Hypothalamus (tissue), 51 donors: ENCODE measurements at places on chromosomes 2 and 18.

- DNase-seq = no peak
Measured at GRCh38 chr2:158837645-158838044, 42.5 kb downstream of the DAPL1 start.

- DNase-seq = no peak
Measured at GRCh38 chr2:100064592-100065428, 77.6 kb downstream of the AFF3 start.

GRCh38 chr2:60604486-60605064, 51.1 kb upstream of the BCL11A start:
- DNase-seq = no peak

GRCh38 chr2:101623031-101623521, 74.4 kb upstream of the MAP4K4 start:
- DNase-seq = no peak

DNA sequence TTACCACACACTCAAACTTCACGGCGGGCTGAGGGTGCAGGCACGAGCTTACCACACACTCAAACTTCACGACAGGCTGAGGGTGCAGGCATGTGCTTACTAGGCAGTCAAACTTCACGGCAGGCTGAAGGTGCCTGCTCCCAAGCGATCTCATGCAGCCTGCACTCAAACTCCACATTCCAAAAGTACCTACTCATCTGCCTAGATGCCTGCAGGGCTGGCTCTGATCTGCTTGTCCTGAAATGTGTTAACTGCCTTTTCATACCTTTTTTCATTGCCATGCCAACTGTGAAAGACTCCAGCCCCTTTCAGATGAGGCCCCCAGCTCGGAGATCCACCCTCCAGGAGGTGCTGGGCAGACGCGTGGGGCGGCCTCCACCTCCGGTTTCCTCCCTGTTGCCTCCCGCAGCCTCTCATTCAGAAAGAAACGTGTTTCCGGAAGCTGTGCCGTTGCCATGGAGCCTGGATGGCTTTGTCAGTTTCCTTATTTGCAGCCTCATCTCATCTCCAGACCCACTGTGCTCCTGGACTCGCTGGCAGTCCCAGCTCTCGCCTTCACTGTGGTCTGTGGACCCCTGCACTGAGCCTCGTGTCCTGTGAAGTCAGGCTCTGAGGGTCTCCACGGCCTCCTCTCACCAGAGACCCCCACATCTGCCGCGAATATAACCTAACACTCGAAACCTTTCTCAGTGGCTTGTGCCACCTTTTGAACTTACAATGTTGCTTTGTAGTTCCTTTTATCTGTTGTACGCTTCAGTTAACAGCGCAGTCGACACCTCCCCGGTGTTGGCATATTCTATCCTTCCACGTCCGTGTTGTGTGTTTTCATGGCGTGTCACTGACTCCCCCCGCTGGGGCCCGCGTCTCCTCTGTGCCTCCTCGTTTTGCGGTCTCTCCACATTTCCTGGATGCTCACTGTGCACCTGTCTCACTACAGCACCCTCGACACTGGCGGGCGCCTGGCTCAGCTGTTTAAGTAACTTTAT, 106.1 kb upstream of the ALKAL2 start:
- DNase-seq = no peak

- DNase-seq = no peak
Measured at GRCh38 chr2:37415128-37415820, 70.8 kb downstream of the QPCT start.

DNA sequence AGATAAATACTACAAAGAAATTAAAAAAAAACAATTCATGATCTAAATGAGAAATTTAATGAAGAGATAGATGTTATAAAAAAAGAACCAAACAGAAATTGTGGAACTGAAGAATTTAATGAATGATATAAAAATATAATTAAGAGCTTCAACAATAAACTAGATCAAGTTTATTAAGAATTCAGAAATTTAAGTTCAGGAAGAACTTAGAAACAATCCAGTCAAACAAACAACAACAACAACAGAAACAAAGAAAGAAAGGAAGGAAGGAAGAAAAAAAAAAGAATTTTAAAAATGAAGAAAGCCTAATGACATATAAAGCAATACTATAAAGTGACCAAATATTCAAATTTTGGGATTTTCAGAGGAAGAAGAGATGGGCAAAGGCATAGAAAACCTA, 250.9 kb upstream of the FBXO11 start:
- DNase-seq = no peak

GRCh38 chr2:149739171-149739882, 151.8 kb upstream of the MMADHC start:
- no peak for DNase-seq

GRCh38 chr18:22510697-22511096, 93.0 kb upstream of the CTAGE1 start:
- DNase-seq = no peak

GRCh38 chr18:22494771-22495170, 77.1 kb upstream of the CTAGE1 start:
- DNase-seq = no peak

DNA sequence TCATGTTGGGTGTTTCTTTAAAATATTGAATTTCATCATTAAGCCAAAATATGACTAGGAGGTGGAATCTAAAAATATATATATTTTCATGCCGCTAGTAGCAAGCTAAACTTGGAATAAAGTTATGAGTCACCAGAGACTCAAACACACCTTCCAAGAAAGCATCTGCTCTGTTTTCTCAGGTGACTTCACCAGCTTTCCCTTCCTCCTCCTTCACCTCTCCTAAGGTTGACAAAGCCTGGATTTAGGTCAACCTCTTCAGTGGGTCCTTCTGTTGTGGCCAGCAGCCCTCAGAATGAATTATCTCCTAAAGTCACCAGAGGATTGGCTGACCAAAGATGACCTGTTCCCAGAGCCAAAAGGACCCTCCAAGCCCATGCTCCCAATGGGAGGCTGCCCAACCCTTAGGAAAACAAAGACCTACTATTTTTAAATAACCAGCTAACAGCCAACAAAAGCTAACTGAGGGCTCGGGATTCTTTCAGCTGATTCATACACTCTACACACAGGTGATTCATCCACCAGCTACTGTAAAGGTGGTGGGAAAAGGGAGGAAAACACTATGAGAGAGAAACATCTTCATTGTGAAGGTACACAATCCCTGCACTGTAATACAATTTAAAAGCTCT, 113.9 kb downstream of the MYO5B start:
- no peak for DNase-seq

GRCh38 chr2:16828828-16829160, 163.2 kb upstream of the CYRIA start:
- no peak for DNase-seq

DNA sequence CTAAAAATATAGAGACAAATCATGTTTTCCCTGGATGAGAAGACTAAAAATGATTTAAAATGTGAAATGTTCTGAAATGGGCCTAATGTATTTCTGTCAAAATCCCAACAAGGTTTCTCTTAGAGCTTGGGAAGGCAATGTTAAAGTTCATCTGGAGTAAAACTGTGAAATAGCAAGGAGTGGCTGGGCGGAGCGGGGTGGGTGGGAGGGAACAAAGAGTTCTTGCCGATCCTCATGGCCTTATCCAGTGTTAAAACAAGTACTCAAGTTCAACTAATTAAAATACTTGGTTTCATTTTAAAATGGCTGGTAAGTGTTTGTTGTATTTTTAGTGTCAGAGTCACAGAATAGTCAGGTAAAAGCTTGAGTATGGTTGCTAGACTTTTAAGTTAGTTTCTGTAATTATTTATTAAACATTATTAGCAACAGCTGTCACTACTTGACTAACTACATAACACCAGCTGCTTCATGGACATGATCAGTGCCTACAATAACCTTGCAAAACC, 87.3 kb downstream of the RTN4 start:
- DNase-seq = no peak

- no peak for DNase-seq
Measured at GRCh38 chr2:158142165-158142564, 40.5 kb downstream of the UPP2 start.

- no peak for DNase-seq
Measured at GRCh38 chr2:138356178-138356577, 145.4 kb upstream of the SPOPL start.

GRCh38 chr2:159713631-159714246, 1.4 kb downstream of the MARCHF7 start:
- no peak for DNase-seq

DNA sequence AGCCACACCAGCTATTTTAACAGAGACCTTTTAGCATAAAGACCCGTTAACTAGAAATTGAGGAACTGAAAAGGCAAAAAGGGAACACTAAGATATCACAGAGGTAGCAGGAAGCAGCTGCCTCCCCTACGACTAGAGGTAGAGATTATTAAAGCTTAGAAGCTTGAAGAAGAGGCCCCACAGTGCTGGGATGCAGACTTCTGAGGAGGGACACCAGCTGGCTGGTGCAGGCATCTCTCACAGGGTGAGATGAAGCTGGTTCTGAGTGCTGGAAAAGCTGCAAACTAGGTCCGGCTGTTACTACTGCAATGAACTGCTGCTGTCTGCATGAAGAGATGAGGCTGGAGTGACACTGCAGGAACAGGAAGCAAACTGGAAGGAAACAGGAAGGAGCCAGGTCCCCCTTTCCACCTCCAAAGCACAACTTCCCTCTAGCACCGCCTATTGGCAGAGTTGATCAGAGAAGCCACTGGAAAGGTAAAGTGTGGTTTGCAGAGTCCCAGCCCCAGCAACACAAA, 61.2 kb upstream of the MRPS9 start:
- DNase-seq = no peak

GRCh38 chr2:121155502-121156056, 129.4 kb downstream of the TFCP2L1 start:
- no peak for DNase-seq

DNA sequence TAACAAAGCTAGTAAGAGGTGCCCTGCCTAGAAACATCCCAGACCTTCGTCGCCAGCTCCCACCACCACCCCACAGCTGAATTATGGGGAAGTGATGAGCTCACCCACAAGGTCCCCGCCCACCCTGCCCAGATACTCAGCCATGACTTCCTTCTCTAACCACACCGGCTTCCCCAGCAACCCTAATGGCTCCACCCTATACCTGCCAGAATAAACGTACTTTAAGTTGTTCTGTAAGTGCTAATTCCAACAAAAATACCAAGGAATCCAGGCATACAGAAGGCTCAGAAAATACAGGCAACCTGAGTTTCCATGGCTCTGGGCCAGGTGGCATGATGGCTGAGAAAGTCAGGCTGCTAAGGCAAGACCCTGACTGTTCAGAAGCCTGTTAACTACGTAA, 39.1 kb downstream of the TMEM163 start:
- no peak for DNase-seq

DNA sequence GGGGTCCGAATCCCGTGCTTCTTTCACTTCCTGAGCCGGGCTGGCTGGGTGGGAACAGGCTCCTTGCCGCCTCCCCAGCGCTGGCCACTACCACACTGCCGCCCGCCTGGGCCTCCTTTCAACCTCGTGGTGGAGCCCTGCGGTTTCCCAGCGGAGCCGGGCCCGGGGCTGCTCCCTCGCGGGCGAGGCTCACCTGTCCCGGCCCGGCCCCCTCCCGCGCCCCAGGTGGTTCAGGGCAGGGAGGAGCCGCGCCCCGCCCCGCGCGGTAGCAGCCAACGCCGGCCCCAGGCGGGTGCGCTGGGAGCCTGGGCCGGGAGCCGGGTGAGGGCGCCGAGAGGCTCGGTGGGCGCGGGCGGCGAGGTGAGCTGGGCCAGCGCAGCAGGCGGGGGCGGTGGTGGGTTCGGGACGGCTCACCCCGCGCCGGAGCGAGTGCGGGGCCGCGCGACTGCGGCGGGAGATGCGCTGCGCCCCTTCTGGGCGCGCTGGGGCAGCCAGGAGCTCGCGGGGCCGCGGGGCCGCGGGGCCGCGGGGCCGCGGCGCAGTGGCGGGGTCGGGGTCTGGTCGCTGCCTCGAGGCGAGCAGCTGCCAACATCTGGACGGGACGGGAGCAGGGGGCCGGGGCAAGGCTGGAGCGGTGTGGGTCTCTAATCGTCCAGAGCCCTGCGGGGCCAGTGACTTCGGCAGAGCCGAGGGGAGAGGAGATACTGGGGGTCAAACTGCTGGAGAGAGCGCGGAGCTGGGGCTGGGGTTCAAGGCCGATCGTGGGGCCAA, at the start of gene LYPD6B:
Gene LYPD6B (plus strand): TSS at position 258 of the 771 bp plus-strand sequence. CDS start 92,250 bp downstream, outside the sequence.
- DNase-seq = no peak

DNA sequence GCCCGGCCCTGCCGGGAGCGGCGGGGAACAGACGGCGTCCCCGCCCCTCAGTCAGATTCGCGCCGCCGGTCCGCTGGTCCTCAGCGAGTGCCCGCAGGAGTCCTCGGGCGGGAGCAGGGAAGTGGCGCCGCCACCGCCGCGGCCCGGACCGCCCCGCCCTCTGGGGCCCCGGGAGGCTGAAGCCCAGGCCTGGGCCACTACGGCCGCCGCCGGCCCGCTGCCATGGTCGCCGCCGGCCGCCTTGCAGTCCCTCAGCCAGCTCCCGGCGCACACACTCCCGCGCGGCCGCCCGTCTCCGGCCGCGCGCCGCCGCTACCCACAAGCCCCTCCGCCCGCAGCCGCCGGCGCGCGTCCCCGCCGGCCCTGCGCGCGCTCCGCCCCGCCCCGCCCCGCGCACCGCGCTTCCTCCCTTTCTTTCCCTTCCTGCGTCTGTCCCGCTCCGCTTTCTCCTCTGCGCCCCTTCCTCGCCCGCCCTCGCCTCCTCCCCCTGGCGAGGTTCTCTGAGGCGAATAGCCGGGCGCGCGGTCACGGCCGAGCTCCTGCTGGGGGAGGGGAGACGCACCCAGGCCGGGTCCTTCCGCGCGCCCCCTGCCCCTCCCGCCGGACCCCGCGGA, at the start of gene ROCK2:
Gene ROCK2 (minus strand): TSS at position 295 of the 614 bp plus-strand sequence. CDS start 500 bp downstream, outside the sequence.
- peak; percentile 62 for DNase-seq

- DNase-seq = no peak
Measured at GRCh38 chr2:161134547-161135518, 25.4 kb upstream of the TANK start.

- DNase-seq = peak; percentile 28
Measured at GRCh38 chr2:233353769-233354499, at the start of gene DGKD. Gene DGKD (plus strand): TSS chr2:233354494. CDS start chr2:233354519, 25 bp downstream.

GRCh38 chr2:37816686-37817085, 108.4 kb upstream of the RMDN2 start:
- DNase-seq = no peak

- no peak for DNase-seq
Measured at GRCh38 chr2:166357068-166357949, 18.4 kb downstream of the SCN9A start.

GRCh38 chr2:23616630-23617029, 231.7 kb downstream of the KLHL29 start:
- no peak for DNase-seq

DNA sequence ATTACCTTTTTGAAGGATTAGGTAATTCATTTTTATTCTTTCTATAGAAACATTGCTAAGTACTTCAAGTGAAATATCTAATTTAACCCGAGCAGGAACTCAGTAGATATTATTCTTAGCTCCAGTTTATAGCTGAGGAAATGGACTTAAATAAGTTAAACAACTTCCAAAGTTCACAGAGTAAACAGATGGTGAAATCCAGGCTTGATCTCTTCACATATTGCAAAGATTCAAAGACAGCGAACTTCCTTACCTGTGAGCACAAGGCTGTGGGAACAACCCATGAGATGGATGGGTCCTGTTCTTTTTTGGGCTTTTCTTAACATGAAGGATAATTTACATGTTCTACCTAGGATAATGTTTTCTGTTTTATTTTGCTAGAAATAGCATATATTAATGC, 439.0 kb downstream of the IRS1 start:
- no peak for DNase-seq

DNA sequence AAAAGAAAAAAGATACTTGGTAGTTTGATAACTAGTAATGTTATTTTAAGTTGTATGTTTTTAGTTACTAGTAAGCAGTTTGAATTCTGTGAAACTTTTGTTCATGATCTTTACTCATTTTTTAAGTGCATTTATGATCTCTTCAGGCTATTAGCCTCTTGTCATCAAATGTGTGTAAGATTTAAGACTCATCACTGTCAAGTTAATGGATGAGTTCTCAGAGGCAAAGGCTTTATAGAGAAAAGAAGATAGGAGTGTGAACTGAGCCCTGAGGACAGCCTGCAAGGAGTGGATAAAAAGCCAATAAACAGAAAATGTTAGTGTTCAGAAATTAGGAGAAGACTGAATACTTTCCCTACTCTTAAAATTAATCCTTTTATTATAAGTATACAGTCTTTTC, 13.5 kb downstream of the NDUFV2 start:
- no peak for DNase-seq
